Tongue (tissue), 3 donors: ENCODE measurements at places on chromosomes 1 and 21. TPM values are rescaled to one million over a fixed set of nuclear protein-coding genes. Genes with fewer than 3 reads are reported as not detected.

The RASSF5 gene
- total RNA-seq, result 12.8 TPM

The SNX7 gene
- total RNA-seq, result 48.3 TPM

The JAM2 gene
- 42.5 TPM for total RNA-seq

The NUP133 gene
- 41.5 TPM for total RNA-seq

The HSF2BP gene
- 1.0 TPM for total RNA-seq

The UMODL1 gene
- 0.10 TPM for total RNA-seq

The CENPL gene
- total RNA-seq, result 12.6 TPM

The IGFN1 gene
- total RNA-seq, result 0.21 TPM

The PTPN14 gene
- 36.1 TPM for total RNA-seq

The SUSD4 gene
- 28.9 TPM for total RNA-seq

The FABP3 gene
- total RNA-seq, result 260 TPM

The SYT14 gene
- 1.0 TPM for total RNA-seq

The PDE4DIP gene
- total RNA-seq, result 1,550 TPM

The CAPN9 gene
- 0.82 TPM for total RNA-seq
